ENCODE measurements at places on chromosomes 16 and 17.
A peak's percentile ranks its signal among the peaks of the same experiment; 100 is the strongest.

- no peak for DNase-seq
Observed at GRCh38 chr17:6630390-6630789, 10.1 kb downstream of the KIAA0753 start.

- no peak for DNase-seq
Observed at GRCh38 chr17:67160791-67161190, 84.2 kb downstream of the HELZ start.

DNA sequence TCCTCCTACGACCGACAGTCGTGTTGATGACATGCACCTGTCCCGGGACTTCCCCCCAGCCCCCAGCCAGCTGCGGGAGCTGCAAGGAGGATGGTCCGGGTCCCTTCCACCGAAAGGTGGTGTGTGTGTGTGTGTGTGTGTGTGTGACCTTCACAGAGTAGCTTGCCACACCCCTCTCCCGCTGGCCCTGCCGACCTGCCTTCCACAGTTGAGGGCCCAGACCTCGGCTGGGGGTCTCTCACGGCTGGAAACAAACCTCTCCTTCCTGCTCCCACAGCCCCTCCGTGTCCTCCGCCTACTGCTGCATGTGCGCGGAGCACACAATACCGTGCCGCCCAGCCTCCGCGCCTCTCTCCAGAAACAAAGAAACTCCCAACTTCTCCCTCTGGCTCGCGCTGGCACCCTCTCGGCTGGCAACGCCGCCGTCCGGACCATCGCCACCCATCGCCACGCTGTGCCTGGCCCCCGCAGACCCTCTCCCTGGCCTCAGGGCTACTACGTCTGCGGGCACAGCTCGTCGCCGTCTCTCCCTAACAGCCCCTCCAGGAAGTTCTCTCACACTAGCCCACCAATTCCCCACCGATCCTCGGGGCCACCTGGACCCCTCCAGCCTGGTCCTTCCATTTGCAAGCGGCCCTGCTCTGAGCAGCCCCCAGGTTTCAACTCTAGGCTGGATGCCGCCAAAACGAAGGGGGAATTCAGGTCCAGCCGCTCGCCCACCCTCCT is 81.2 kb downstream of the TIMM22 start:
- no peak for DNase-seq

DNA sequence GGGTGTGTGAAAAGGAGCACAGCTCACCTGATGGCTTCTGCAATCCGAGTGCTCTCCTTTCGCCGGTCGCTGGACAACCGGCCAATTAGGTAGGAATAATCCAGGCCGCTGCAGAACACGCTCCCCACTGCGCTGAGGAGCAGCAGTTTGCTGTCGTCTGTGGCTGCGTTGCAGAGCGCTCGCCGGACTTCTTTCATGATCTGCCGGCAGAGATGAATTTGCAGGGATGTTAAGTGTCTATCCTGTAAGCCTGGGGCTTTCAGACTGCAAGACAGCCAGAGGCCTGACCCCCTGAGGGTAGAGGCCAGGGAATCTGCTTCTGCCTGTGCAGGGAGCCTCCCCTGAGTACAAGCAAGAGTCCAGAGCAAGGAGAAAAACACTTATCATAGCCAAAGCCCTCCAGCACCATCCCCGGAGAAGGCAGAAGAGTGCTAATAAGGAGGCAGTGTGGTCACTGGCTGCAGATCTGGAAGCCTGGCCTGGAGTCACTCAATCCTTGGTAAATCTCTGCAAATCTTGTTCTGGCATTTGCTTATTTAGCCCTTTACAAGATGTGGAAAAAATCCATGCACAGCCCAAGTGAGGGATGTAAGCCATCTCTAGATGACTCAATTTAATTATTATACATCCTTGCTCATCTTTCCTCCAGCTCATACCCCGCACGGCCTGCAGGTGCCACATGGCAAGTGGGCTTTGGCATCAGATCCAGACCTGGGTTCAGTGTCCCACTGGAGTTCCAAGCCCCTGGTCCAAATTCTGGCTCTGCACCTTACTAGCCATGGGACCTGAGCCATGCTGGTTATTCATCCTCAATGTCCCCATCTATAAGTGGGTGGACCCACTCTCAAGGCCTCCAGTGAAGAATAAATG is 80.2 kb downstream of the DYNLRB2 start:
- DNase-seq, result no peak

DNA sequence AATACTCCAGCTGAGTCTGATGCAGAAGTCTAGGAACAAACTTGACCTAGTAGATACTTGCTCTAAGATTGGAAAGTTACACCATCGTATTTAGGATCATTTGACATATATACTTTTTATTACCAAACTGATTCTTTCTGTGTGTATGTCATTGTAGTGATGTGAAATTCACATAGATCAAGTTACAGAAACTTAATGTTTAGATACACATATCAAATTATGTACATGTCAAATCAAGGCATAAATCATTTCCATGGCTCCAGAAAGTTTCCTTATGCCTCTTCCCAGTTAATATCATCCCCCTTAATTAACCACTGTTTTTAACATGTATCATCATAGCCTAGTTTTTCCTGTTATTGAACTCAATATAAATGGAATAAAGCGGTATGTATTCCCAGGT is 292.0 kb upstream of the CDH11 start:
- no peak for DNase-seq

- DNase-seq, result no peak
Observed at GRCh38 chr16:72753881-72754280, 294.0 kb downstream of the ZFHX3 start.

GRCh38 chr17:58001461-58002124 is 5.5 kb downstream of the SRSF1 start:
- DNase-seq, result no peak

GRCh38 chr16:66129196-66129595 is 237.3 kb upstream of the CDH5 start:
- DNase-seq, result no peak

- DNase-seq, result no peak
Observed at GRCh38 chr16:50857881-50858280, 116.0 kb downstream of the CYLD start.

DNA sequence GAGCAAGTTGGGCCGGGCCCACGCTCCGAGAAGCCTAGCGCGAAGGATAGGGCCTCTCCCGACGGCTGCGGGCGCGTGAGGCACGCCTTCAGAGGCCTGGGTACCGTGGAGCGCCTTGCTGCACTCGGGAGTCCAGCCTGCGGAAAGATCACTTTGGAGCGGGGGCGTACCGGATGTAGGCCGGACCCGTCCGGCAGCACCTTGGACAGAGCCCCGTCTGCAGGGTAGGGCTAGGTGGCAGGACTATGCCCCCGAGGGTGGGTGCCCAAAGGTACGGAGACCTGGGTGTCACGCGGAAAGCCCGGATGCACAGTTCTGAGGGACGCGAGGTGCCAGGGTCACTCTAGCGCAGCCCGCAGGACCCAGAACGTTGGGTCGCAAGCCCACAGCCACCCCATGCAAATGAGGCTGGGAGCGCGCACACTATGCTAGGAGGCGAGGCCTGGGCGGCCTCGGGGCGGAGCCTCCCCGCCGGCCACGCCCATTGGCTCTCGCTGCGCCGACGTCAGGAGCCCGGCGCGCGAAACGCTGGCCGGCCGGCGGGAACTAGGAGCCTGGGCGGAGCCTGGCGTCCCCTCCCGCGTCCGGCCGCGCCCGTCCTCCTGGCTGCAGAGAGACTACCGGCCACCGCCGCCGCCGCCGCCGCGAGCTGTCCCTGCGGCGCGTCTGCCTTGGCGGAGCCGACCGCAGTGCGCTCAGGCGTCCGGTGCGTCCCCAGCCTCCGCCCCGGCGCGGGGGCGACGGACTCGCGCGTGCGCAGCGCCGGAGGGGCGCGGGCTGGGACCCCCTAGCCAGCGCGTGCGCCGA is at the start of gene PAQR4:
Gene PAQR4, plus strand, starts transcription at position 611 of the 807 bp plus-strand sequence. CDS start 327 bp downstream, outside the sequence.
- DNase-seq, result peak; percentile 77

DNA sequence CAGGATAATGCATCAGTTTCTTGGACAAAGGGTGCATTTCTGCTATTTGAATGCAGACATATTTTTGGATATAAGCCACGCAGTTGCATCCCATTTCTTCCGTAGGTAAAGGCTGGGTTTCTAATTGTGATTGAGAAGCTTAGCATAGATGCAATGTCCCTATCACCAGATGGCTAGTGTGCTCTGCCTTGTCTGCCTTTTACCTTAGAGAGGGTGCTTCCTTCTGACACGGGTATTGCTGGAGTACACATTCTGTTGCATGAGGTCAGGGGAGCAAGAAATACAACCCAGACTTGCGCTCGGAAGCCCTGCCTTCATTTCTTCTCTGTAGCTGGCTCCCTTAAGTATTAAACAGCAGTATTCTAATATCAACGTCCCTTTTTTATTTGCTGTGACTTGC is 337.4 kb downstream of the WWOX start:
- DNase-seq, result no peak
